ENCODE measurements at places on chromosomes 2 and 18.

DNA sequence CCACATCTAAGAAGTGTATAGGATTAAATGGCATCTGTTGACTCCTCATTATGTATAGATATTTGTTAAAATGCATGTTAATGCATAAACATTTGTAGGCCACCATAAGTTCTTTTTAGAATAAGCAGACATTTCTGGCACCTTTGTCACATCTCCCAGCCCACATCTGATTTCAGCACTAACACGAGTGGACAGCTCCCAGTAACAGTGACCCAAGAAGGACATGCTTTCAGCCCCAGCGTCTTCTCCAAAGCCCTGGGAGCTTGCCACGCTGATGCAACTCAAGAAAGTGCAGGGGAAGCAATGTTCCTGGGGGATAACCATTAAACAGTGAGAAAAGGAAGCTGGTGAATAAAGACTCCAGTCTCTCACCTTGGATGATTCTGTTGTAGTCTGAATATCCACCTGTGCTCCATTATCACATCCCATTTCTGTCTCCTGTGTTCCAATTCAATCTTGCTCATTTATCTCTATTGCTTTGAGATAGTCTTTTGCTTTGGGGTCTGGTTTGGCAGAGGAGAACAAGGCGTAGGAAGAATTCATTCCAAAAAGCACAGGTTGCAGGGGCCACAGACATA lies 182.6 kb upstream of the THSD7B start:
- no peak for DNase-seq

- DNase-seq: no peak
Measured at GRCh38 chr2:106534471-106534870, 47.3 kb downstream of the CD8B2 start.

DNA sequence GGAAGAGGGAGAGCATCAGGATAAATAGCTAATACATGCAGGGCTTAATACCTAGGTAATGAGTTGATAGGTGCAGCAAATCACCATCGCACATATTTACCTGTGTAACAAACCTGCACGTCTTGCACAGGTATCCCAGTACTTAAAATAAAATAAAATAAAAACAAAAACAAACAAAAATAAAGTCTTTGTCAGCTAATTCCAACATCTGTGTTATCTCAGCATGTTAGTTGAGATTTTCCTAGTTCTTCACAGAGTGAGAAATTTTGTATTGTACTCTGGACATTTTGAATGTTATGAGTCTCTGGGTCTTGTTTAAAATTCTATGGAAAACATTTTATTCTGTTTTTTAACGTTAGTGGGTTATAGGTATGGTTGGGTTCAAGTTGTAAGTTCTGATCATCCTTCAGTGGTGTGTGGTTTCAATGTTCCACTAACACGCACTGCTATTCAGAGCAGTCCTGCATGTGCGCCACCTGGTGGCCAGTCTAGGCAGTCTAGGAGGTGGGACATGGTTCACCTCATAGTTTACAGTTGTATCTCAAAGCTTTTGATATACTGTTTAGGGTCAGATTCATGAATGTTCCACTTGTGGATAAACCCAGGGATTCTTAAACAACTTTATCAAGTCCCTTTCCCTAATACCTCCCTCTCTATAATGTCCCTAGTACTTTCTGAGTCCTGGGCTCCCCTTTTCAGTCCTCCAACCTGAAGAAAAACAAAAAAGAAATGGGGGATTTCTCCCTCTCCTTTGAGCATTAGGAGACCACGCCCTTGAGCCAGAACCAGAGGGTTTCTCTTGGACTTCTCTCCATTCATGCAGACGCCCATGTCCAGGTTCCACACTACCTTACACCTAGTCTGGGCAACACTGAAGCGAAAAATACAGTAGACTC lies 213.4 kb upstream of the GATA6 start:
- peak; percentile 60 for DNase-seq

DNA sequence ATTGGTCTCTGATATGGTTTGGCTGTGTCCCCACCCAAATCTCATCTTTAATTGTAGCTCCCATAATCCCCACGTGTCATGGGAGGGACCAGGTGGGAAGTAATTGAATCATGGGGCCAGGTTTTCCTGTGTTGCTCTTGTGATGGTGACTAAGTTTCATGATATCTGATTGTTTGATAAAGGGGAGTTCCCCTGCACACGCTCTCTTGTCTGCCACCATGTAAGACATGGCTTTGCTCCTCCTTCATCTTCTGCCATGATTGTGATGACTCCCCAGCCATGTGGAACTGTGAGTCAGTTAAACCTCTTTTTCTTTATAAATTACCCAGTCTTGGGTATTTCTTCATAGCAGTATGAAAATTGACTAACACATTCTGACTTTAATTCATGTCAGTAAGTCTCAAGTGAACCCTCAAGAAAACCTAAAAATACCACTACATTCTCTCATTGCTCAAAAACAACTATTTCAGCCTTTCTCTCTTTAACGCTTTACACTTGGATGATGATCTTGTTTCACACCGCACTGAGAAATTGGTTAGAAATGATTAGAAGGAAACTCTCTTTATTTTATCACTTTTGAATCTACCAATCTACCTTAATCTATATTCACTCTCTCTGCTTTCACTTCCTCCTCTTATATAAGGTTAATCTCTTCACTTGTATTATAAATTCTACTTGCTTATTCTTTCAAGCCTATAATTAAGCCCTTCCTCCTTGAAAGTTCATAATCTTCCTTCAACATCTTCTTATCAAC lies 110.1 kb downstream of the GALR1 start:
- DNase-seq: no peak

DNA sequence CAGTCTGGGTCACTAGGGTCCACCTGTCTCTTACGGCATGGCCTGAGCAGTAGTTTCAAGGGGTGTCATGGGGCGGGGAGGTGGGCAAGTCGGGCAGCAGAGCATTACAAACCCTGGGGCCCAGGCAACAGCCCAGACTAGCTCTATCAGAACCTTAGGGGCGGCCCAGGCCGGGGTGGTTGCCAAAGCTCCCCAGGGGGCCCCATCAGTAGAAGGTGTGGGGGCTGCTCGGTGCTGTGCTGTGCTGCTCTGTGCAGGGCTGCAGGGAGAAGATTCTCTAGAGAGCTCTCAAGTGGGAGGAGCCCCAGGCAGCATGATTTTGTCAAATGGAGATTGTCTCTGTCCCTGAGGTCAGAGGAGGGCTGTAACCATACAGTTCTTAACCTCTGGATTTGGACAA lies 36.4 kb upstream of the SLC14A1 start:
- no peak for DNase-seq

DNA sequence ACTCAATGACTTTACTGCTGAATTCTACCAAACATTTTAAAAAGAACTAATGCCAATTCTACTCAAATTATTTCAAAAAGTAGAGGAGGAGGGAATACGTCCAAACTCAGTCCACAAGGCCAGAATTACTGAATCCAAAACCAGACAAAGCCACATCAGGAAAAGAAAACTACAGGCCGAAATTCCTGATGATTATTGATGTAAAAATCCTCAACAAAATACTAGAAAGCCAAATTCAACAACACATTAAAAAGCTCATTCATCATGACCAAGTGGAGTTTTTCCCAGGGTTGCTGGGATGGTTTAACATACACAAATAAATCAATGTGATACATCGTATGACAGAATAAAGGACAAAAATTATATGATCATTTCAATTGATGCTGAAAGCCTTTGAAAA lies 103.9 kb upstream of the UBE2E3 start:
- no peak for DNase-seq

- DNase-seq: no peak
Measured at GRCh38 chr18:12398625-12399024, 9.1 kb upstream of the PRELID3A start.

DNA sequence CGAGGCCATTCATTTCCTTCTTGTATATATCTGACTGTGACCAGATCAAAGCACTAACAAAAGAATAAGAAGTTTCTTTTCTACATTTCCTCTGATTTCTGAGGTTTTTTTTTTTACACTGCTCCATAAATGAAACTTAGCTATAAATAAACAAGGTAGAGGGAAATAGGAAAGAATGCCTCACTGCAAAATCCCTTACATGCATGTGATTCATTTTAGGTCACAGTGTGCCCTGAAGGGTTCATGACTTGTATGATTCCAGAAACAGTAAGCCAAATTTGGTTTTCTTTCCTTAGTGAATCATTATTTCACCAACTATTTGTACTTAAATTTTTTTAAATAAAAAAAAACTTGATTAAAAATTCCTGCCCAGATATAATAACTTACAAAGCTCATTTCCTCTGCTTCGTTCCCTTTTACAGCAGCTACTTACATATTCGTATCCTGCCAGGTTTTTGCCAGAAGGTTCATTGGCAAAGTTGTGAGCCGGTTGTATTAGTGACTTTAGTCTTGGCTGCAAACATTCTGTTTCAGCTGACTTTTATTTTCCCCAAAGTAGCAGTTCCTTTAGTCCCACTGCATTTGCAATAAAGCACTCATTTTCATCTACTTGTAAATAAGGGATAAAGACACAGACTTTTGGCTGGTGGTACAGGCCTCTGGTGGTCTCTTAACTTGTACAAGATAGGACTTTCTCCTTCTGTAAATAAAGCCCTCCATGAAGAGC lies 58.6 kb downstream of the LRP2 start:
- no peak for DNase-seq

- no peak for DNase-seq
Measured at GRCh38 chr18:45274026-45274425, 341.2 kb upstream of the SLC14A2 start.
